KBM-7 (cell line): ENCODE measurements at places on chromosomes 4 and X.

DNA sequence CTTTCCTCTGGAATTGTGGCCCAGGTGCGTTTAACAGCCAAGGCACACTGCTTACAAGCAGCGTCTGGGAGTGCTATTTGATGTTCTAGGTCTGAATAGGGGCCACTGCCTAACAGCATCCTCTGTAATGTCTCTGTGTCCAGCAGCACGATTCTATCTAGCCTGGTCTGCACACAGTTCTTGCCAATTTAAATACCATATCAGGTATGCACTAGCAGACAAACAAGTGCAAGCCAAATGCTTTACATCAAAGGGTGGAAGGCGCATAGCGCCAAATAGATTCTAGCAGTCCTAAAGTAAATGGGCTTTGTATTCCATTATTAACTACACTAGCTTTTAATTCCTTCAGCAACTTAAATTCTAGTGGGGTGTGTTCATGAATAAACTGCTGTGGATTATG is 15.8 kb upstream of the UGDH start:
- DNase-seq = no peak

DNA sequence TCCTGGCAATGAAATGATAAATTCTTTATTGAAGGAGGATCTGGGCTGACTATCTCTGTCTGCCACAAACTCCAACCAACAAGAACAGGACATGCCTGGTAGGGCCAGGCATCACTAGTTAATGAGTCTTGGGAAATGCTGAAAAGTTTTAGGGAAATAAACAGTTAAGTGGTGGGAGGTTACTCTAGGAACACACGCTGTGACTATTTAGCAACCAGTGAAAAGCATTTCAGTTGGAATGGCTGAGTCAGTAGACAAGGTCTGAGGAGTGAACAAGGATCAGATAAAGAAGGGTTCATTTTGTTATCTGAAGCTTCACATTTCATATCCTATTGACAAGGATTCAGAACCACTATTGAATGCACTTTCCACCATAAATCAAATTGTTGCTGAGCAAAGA is 394.9 kb upstream of the BOD1L1 start:
- DNase-seq = no peak

GRCh38 chrX:130981836-130982235 is 76.3 kb upstream of the ARHGAP36 start:
- no peak for DNase-seq

GRCh38 chrX:437661-438390 is 51.1 kb upstream of the PPP2R3B start:
- DNase-seq = peak; percentile 16

DNA sequence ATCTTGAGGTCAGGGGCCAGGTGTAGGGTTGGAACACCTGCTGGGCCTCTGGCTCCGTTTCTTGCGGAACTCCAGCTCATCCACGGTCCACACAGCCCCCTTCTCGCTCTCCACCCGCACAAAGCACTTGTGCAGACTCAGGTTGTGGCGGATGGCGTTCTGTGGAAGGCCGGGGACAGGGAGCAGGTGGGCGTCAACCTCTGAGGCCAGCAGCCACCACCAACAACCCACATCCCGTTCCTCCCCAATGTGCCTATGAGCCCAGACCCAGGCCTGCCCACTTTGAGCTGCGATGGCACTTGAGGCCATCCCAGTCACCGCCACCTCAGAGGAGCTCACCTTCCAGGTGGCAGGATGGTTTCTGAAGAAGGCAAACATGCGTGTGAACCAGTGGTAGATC is 13.2 kb downstream of the FOXP3 start:
- no peak for DNase-seq

DNA sequence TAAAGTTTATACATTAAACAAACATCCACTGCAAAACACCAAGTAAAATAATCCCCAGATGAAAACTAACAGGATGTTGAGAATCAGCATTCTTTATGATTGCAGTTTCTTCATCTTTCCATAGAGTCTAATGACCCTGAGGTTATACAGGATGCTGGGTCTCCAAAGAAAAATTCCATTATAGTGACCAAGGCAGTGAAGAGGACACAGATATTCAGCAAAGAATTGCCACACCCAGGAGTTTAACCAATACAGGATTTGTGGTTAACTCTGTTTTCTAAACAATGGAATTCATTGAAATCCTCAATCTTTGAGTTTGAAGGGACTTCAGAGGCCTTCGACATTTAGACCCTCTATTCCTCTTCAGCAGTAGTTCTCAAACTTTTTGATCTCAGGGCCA is 76.2 kb upstream of the ESX1 start:
- DNase-seq = no peak

DNA sequence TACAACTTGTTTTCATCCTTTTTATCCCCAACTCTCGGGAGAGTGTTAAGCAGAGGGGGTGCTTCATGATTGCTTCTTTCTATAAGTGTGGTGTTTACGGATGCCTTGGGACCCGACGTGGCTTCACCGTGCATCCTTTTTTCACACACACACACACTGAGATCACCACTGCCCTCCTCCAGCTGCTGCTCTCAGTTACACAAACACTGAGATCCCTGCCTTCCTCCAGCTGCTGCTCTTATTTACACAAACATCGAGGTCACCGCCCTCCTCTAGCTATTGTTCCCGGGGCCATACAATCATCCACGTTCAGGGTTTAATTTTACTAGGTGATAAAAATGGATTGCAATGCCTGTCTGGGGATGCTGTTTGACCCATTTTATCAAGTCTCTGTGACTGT is 155.4 kb upstream of the FAM9B start:
- DNase-seq = no peak

DNA sequence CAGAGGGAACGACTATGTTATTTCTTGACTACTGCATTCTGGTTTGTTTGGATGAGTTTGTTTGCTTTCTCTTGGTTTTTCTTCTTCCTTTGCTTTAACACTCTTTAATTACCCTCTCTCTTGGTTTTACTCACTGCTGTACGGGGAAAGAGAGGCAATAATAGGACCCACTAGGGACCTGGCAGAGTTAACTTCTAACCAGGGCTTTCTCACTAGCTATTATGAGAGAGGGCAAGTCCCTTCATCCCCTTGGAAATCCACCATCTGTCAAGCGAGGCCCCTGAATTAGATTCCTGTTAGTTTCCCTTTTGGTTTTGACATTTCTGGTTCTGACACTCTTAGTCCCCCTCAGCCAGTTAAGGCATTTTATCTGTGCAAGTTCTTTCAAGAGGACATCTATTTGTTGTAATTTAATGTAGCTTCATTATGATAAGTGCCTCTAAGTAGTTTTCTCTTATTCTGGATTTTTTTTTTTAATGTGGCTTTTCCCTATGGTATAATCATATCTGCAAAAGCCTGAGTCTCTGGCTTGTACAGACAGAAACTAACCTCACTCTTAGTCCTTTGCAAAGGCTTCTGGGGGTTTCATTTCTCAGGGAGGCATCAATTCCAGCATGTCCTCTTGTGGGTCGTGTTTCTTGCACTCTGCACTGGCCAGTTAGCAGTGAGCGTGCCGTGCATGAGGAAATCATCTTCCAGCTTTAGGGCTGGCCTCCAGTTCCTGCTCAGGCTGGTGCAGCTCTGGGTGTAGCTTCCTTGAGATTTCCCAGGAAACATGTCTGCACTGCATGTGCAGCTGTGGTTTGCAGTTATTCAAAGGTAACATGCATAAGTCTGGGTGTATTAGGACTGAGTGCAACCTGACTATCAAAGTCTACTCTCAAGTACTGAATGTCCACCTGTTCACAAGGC is 221.3 kb downstream of the STIM2 start:
- DNase-seq = no peak

GRCh38 chrX:48800574-48801279 is 1.1 kb upstream of the HDAC6 start:
- DNase-seq = peak; percentile 75

- DNase-seq = no peak
Observed at GRCh38 chr4:26322346-26322745, 1.5 kb downstream of the RBPJ start.

- DNase-seq = no peak
Observed at GRCh38 chr4:184355857-184356256, 118.5 kb downstream of the IRF2 start.

GRCh38 chr4:142846729-142847596 is 862 bp upstream of the INPP4B start:
- DNase-seq = peak; percentile 69
